ENCODE measurements at places on chromosomes 3 and 15. TPM values are rescaled to one million over a fixed set of nuclear protein-coding genes. Genes with fewer than 3 reads are reported as not detected.

Gene HRG
- not detected for total RNA-seq

Gene MKRN3
- total RNA-seq, result 1.8 TPM

Gene SLC51A
- total RNA-seq, result 10.0 TPM

Gene CRTC3
- 18.8 TPM for total RNA-seq

Gene C3orf22
- total RNA-seq, result not detected

Gene AGBL1
- not detected for total RNA-seq

Gene SCAANT1
- total RNA-seq, result not detected

Gene ITIH3
- not detected for total RNA-seq

Gene IL17RD
- total RNA-seq, result 3.7 TPM

Gene CRYGS
- total RNA-seq, result 3.4 TPM

Gene CXCR6
- total RNA-seq, result not detected

Gene TNFAIP8L3
- total RNA-seq, result not detected

Gene TGM4
- total RNA-seq, result 1.2 TPM

Gene GNAT1
- not detected for total RNA-seq

Gene GMNC
- total RNA-seq, result not detected

Gene MYL3
- total RNA-seq, result not detected

Gene PLCB2
- total RNA-seq, result 1.3 TPM

Gene NPAP1
- not detected for total RNA-seq

Gene MUSTN1
- 0.66 TPM for total RNA-seq

Gene ZNF148
- total RNA-seq, result 23.3 TPM

Gene PEX5L
- total RNA-seq, result 0.69 TPM

Gene REC114
- total RNA-seq, result not detected

Gene RBP2
- total RNA-seq, result not detected

Gene CTXN2
- total RNA-seq, result not detected

Gene PSTPIP1
- not detected for total RNA-seq

Gene FSIP1
- total RNA-seq, result 0.81 TPM

Gene CLDN11
- 32.0 TPM for total RNA-seq

Gene GOLGA6L7
- not detected for total RNA-seq

Gene HYAL3
- 13.2 TPM for total RNA-seq

Gene TTLL13
- not detected for total RNA-seq

Gene ZNF717
- total RNA-seq, result 5.2 TPM

Gene SHQ1
- total RNA-seq, result 16.6 TPM

Gene PLSCR4
- total RNA-seq, result 0.69 TPM

Gene GPR171
- total RNA-seq, result not detected

Gene ARL14
- 3.9 TPM for total RNA-seq

Gene C15orf62
- 1.5 TPM for total RNA-seq

Gene IGSF10
- 0.12 TPM for total RNA-seq

Gene SH3GL3
- total RNA-seq, result 3.6 TPM

Gene C2CD4B
- total RNA-seq, result not detected

Gene UNC13C
- total RNA-seq, result not detected

Gene COL6A5
- not detected for total RNA-seq

Gene SIDT1
- total RNA-seq, result 18.4 TPM

Gene PROK2
- not detected for total RNA-seq

Gene FBXL22
- total RNA-seq, result 2.0 TPM

Gene LMAN1L
- total RNA-seq, result not detected

Gene SPATA12
- 0.47 TPM for total RNA-seq

Gene RARB
- total RNA-seq, result not detected

Gene PTPRG
- total RNA-seq, result 0.29 TPM

Gene ATP13A5
- total RNA-seq, result not detected

Gene BFSP2
- not detected for total RNA-seq

Gene ZNF620
- total RNA-seq, result 2.5 TPM

Gene ALDH1A2
- 2.2 TPM for total RNA-seq

Gene ACTC1
- total RNA-seq, result not detected

Gene CORO2B
- total RNA-seq, result 0.66 TPM

Gene P3H2
- total RNA-seq, result 11.4 TPM

Gene TM4SF1
- 408 TPM for total RNA-seq

Gene CCDC80
- total RNA-seq, result 17.0 TPM

Gene SEMA3B
- 63.9 TPM for total RNA-seq

Gene TUBGCP5
- 63.0 TPM for total RNA-seq
